ENCODE measurements at places on chromosomes 4 and X. TPM values are rescaled to one million over a fixed set of nuclear protein-coding genes. Genes with fewer than 3 reads are reported as not detected.

The FAM200B gene
- total RNA-seq = 65.7 TPM

The KIT gene
- 42.0 TPM for total RNA-seq

The RPGR gene
- total RNA-seq = 17.3 TPM

The CASP3 gene
- total RNA-seq = 70.8 TPM

The RPS6KA6 gene
- total RNA-seq = 27.2 TPM

The MAGED4 gene
- total RNA-seq = 160 TPM

The GRPR gene
- total RNA-seq = 1.4 TPM

Measured in diencephalon (tissue), 1 donor.